ENCODE measurements at places on chromosomes 7 and 10.

DNA sequence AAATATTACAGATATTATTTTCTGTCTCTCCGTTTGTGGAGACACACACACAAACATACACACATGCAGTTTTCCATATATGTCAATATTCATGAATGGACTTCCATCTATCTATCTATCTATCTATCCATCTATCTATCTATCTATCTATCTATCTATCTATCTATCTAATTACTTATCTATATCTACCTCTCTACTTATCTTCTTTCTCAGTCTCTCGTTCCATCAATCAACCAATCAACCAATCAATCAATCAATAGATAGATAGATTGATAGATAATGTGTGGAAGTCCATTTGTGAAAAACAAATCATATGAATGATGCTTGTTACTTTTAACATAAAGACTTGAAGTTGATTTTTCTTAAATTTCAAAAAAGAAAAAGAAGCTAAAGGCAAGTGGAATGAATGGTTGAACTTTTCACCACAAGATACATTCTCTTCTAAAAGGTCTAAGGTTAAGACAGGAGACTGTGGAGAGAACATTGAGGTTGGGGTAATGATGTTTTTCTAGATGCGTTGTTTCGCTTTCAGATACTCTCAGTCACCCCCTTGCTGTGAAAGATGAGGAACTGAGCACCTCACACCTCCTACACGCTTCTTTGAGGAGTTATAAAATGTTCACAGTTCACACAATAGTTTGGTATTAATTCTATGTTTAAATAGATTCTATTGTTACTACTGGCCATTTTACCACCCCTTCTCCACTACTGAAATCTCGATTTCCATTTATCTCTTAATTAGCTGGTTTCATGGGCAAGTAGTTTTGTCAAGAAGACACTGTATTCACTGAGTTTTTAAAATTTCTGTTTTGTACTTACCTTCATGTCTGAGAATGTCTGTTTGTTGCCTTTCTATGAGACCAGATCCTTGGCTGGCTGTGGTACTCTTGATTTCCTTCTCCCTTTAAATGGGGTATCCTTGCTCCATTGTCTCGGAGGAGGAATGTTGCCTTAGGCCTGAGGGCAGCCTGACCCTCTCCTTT is 114.1 kb downstream of the EMX2 start:
- no peak for DNase-seq

DNA sequence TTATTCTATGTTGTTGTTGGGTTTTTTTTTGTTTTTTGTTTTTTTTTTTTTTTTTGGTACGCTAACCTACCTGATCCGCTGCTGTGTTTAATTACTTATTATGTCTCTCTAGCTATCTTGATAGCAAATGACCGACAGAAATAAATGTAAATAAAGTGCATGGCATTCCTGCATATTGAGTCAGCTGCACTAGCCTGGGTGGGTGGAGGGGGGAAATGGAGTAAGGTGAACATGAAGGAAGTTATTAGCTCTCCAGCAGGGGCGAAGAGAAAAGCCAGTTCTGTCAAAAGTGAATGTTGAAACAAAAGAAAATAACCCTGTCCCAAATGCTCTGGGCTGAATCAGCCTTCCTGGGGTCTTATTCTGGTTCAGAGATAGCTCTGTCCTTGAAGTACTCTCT is 210.7 kb upstream of the MDFIC start:
- DNase-seq, result no peak

GRCh38 chr7:23055582-23056178 is 41.8 kb upstream of the HYCC1 start:
- peak; percentile 36 for DNase-seq

DNA sequence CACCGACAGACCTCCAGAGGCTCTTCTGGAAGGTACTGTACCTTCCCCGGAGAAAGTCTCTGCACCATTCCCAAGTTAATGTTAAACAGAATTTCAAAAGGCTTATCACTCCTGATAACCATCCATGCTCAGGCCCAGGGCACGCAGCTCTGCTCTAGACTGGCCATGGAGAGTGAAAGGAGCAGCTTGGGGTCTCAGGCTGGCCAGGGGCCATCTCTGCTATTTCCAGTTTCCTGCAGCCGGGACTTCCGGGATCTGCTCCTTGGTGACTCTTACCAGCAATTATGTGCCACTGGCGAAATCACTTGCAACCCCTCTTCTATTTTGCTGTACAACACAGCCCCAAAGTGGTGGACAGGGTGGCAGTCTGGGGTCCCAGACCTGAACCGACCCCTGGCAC is 6.0 kb downstream of the CLDN15 start:
- DNase-seq, result no peak

DNA sequence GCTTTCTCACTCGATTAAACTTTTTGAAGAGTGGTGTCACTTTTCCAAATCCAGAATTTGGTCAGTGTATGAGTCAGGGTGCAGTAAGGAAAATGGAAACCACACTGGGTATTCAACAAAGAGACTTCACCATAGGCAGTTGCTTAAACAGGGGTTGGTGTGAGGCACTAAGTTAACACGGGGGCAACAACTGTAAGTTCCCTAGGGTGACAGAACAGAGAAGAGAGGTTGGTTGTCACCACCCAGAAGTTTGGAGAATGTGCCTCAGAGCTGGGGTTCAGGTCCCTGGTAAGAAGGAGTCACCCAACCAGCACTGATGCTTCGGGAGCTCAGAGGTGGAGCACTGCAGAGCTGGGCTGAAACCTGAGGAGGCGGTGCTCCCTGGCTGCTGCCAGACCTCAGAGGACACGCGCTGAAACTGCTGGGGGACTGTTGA is 170.4 kb downstream of the ARID5B start:
- DNase-seq, result no peak

- no peak for DNase-seq
Observed at GRCh38 chr7:83640731-83641537, 8.0 kb downstream of the SEMA3E start.

GRCh38 chr10:6513476-6513875 is 66.6 kb downstream of the PRKCQ start:
- DNase-seq, result no peak

DNA sequence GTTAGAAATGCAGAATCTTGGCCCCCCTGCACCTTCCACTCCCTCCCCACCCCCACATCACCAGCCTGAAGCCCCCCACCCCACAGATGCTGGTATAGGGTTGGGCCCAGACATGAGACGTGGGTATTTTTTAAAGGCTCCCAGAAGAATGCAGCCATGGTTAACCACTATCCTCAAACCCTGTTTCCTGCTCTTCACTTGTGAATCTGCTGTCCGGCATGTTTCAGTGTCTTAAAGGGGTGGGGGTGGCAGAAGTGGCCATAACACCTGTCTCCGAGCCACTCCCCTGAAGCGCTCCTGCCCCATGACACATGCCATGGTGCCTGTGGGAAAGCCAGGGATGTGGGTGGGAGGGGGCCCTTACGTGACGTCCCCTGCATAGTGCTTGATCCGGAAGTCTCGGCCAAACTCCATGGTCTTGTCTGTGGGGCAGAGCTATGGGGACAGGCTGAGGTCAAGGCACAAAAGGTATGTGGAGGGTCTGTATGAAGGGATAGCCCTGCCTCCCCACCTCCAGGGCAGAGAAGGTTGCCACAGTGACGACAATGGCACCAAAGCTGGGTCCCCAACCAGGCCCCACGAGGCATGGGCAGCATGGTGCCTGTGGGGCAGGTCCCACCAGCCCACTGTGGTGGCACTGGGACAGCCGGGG is 9.6 kb downstream of the MYO1G start:
- DNase-seq, result no peak

- DNase-seq, result no peak
Observed at GRCh38 chr10:122774231-122774630, 71.4 kb downstream of the CUZD1 start.

- no peak for DNase-seq
Observed at GRCh38 chr7:39582536-39582935, 16.3 kb downstream of the YAE1 start.

- no peak for DNase-seq
Observed at GRCh38 chr10:121949451-121949850, 21.6 kb upstream of the ATE1 start.

DNA sequence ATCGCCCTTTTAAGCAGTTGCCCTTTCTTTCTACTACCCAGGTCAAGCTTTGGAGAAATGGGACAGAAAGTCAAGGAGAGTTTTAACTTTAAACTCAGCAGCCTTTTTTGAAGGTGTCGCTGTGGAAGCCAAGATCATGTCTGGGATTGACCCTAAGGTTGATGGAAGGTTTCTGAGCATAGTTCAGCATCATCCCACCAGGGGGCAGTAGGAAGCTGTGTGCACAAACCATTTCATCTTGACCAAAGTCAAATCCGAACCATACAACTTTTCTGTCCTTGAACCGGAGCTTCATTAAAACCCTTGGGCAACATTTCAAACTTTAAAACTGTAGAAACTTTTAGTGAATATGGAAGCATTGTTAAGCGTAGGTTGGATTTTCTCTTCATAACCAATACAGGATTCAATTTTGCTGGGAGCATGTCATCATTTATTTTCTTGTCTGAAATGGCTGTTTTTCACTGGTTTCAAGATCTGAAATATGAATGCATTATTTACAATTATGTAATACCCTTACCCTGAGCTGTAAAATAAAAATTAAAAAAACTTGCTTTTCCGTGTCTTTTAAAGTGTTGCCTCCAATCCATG is 214.4 kb upstream of the KIAA1217 start:
- no peak for DNase-seq

- DNase-seq, result no peak
Observed at GRCh38 chr10:126140746-126141273, 244.4 kb downstream of the FANK1 start.

- DNase-seq, result no peak
Observed at GRCh38 chr7:122337011-122337410, 32.5 kb upstream of the FEZF1 start.

GRCh38 chr10:22623633-22624253 is 90.6 kb downstream of the PIP4K2A start:
- no peak for DNase-seq

GRCh38 chr7:30851651-30852307 is 59.9 kb upstream of the AQP1 start:
- DNase-seq, result no peak

GRCh38 chr10:60140651-60141632 is 234.6 kb upstream of the CCDC6 start:
- peak; percentile 71 for DNase-seq

DNA sequence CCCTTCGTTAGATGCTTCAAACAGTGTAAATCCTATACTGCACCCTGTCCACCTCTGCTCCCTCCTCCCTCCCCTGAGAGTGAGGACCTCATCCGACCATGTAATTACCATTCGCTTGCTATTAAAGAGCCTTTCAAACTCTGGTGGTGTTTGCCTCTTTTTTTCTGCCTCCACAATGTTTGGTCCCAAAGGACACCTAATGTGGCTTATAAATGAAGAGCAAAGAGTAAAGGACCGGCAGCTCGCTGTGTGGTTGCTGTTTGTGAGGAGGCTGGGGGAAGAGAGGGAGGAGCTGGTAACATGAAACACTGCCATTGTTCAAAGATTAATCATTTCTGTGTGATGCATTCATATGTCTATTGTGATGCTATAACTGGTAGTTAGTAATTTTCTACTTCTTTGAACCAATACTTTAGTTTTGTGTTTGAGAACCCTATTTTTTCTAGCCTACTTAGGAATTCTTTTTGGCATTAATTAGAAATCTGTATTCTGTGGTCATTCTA is 27.9 kb downstream of the MTURN start:
- no peak for DNase-seq

DNA sequence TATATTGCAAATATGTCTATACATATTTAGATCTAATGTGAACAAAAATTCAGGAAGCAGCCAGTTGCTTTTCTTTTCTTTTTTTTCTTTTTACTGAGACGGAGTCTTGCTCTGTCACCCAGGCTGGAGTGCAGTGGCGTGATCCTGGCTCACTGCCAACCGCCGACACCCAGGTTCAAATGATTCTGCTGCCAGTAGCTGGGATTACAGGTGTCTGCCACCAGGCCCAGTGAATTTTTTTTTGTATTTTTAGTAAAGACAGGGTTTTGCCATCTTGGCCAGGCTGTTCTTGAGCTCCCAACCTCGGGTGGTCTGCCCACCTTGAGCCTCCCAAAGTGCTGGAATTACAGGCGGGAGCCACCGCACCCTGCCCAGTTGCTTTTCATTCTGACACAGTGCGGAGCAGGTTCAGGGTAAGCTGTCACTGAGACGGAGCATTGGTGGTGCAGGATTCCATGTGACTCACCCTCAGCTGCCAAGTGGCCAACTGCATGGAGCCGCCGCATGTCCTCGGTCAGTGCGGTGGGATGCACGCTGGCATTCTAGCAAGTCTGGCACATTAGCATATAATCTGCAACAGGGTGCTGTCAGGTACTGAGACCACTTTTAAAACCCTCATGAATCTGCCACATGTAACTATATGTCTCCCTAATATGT is 362.7 kb downstream of the DNAJB6 start:
- no peak for DNase-seq

DNA sequence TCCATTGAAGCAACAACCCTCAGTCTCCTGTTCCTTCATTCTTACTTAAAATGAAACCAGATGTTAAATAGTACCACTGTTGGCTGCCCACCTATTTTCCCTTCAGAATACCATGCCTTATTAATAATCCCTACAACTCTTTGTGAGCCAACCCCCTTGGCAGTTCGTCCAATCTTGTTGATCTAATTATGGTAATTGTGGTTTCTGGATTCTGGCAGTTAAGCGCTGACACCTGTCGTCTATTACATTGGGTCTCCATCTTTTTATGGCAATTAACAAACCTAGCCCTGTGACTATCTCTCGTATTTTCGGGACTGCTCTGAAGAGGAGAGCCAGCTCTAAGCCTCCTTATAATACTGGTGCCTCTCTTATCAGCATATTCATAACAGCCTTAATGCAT is 432.0 kb downstream of the ATRNL1 start:
- DNase-seq, result no peak

DNA sequence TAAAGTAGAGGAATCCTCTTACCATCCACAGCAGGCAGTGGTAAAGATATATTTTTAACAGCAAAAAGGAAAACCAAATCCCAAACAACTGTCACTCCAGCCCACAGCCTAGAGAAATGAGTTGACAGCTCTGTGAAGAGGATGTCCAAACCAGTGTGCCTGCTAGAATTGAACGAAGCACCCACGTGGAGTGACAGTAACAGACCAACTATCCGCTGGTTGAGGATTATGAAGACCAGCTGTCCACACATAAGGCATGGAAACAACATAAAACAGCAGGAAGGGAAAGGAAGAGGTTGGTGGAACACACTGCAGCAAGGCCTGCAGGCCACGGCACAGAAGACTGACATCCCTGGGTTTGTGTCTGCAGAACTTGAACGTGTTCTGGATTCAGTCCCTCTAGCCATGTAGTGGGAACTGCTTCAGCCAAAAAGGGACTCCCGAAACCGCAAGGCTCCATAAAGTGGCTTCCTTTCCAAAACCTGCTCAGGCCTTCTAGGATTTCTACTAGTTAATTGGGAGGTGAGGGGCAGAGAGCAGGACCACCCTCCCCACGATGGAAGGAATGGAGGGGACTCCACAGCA is 324.4 kb downstream of the BICC1 start:
- no peak for DNase-seq

GRCh38 chr7:142571581-142571980 is 177.7 kb upstream of the PRSS1 start:
- DNase-seq, result no peak

DNA sequence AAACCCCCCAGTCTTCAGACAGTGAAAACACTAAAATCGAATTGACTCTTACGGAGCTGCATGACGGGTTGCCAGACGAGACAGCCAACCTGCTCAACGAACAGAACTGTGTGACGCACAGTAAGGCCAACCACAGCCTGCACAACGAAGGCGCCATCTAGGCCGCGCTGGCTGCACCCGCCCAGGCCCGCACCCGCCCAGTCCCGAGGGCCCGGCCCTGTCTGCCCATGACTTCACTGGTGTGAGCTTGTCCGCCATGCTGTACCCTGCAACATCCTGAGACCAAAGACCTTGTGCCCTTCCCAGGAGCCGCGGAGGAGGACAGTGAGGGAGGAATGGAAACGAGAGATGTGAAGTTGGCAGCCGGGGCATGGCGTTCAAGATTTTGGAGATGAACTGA is 116.1 kb downstream of the NT5C2 start:
- DNase-seq, result no peak

GRCh38 chr7:112058686-112059085 is 147.5 kb downstream of the DOCK4 start:
- no peak for DNase-seq
